CD4-positive, alpha-beta memory T cell (primary cell): ENCODE measurements at places on chromosomes 13 and 19. TPM values are rescaled to one million over a fixed set of nuclear protein-coding genes. Genes with fewer than 3 reads are reported as not detected.

The ARRDC5 gene
- total RNA-seq, result 13.2 TPM

The FAM83E gene
- 4.3 TPM for total RNA-seq

The MUC16 gene
- not detected for total RNA-seq

The TRPM4 gene
- not detected for total RNA-seq

The EID2B gene
- 8.8 TPM for total RNA-seq

The HAUS8 gene
- 20.0 TPM for total RNA-seq

The DLL3 gene
- not detected for total RNA-seq

The DAND5 gene
- total RNA-seq, result not detected

The C13orf42 gene
- total RNA-seq, result not detected

The ETFB gene
- 51.4 TPM for total RNA-seq

The ZNF284 gene
- total RNA-seq, result 5.7 TPM

The ZNF77 gene
- total RNA-seq, result 5.8 TPM

The ZNF415 gene
- total RNA-seq, result 1.0 TPM

The SHANK1 gene
- not detected for total RNA-seq

The ZNF541 gene
- 0.79 TPM for total RNA-seq

The LRFN3 gene
- total RNA-seq, result 15.7 TPM

The UBE2L5 gene
- not detected for total RNA-seq

The ATCAY gene
- total RNA-seq, result not detected

The PIAS4 gene
- 42.6 TPM for total RNA-seq

The ICAM5 gene
- 0.36 TPM for total RNA-seq

The EBI3 gene
- total RNA-seq, result not detected

The SBK2 gene
- not detected for total RNA-seq

The CXCL17 gene
- total RNA-seq, result not detected

The KIR2DL1 gene
- not detected for total RNA-seq

The ZNF784 gene
- total RNA-seq, result 7.4 TPM
